ENCODE measurements at places on chromosomes 13 and 19.
A peak's percentile ranks its signal among the peaks of the same experiment; 100 is the strongest.

DNA sequence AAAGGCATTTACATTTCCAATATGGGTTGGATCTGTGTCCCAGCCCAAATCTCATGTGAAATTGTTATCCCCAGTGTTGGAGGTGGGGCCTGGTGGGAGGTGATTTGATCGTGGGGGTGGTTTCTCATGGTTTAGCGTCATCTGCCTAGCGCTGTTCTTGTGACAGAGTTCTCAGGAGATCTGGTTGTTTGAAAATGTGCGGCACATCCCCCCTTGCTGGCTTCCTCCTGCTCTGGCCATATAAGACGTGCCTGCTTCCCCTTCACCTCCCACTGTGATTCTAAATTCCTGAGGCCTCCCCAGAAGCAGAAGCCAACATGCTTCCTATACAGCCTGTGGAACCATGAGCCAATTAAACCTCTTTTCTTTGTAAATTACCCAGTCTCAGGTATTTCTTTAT lies 126.2 kb upstream of the FNDC3A start:
- no peak for DNase-seq

- no peak for DNase-seq
These were observed 2220.8 kb upstream of the PCDH20 start for GRCh38 chr13:63636316-63636993.

DNA sequence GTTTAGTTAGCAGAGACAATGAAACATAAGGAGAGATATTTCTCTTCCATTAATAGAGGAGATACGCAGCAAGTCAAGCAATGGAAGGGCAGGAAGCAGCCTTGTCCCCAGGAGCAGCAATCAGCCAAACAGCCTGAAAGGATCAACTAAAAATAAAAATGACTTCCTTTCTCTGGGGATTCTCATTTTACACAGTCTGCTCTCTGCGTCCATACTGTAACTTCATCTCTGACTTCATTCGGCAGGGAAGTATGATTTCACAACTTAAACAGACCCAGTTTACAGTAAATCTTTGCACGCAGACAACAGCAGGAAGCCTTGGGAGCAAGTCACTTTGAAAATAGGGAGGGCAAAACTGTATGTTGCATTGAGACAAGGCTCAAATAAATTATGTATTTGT lies 826.7 kb downstream of the DIAPH3 start:
- DNase-seq: no peak

DNA sequence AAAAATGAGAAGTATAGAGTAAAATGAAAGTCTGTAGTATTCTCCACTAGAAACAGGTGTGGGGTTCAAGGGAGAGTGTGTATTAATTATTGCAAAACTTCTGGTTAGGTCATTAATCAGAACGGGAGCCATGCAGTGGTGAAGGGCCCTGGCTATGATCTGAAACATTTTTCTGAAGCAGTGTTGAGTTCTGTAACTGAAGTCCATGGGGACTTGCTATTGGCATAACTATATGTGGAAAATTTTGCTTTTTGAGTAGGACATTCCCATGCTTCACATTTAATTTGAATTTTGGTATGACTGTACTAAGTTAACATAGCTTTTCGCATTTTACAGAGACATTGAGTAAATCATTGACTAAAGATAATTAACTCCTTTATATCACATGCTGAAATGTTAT lies 67.5 kb downstream of the LRCH1 start:
- no peak for DNase-seq

DNA sequence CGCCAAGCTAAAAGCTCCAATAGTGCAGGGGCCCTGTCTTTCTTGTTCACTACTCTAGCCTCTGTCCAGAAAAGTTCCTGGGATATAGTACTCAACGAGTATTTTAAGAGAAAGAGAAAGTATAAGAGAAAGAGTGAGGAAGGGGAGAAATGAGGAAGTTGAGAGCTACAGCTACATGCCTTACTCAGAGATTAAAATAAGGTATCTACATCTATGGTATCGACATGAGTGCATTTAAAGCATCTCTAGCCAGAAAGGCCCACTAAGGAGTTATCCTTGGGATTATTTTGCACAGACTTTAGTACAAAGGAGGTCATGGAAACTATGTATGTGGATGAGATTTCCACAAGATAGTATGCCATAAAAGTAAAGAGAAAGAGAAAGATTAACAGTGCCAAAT lies 28.5 kb downstream of the MYCBP2 start:
- DNase-seq: no peak

DNA sequence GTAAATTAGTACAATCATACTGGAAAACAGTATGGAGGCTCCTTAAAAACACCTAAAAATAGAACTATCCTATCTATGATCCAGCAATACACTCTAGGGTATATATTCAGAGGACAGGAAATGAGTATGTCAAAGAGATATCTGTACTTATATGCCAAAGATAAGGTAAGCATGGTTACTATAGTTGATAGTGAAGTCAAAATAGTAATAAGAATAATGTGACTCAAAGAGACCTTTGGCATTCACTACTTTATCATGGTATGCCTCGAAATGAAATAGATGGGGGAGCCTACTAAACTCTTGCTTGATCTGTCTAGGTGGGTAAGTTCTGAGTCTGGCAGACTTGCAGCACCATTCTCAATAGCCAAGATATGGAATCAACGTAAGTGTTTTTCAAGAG lies 30.3 kb downstream of the FXYD5 start:
- no peak for DNase-seq

- no peak for DNase-seq
These were observed 25.9 kb downstream of the CLEC4M start for GRCh38 chr19:7788933-7789323.

- no peak for DNase-seq
These were observed 3.2 kb upstream of the SPACA6 start for GRCh38 chr19:51689751-51690453.

DNA sequence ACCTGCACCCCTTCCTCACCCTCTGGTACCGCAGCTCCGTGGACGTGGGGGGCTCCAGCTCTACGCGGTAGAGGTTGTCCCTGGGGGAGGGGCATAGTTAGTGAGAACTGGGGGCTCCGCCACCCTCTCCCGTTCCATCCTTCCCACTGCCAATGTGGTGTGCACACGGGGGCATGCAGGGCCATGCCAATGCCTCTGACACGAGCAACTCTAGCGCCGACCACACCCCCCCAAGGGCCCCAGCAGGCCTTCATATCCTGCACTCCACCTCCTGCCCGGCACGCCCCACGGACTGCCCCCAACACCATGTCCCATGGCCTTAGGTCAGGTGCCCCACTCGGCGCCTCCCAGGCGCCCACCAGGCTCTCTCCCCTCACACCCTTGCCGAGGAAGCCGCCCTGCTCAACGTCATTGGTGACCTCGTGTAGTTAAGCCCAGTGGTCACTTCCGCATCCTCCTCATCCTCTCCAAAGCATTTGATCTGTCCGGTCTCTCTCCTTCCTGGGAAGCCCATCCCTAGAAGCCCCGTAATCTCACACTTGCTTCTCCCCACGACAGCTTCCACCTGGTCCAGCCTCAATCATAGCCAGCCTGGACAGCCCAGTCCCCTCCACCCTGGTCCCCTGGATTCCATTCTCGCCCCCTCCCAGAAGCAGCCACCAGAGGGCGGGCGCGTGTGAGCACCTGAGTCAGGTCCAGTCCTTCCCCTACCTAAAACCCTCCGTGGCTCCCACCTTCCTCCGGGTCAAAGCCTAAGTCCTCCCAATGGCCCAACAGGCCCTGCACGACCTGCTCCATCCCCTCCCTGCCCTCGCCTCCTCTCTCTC lies 2.1 kb downstream of the SEMA6B start:
- DNase-seq: no peak

DNA sequence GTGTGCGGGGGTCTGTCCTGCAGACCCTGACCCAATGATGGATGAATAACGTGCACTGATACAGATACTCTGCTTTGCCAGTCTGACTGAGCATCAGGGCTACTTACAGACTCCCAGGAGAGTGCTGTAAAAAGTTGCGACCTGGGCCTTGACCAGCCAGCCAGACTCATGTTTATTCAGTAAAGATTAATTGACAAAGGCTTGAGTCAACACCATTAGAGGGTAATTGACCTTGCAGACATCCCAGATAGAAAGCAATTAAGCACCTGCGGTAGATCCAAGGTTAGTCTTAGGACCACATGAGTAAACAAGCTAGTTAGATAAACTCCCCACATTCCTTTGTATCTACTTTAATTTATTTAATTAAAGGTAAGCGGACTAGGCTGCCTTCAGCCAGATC lies 10.4 kb downstream of the NUDT19 start:
- DNase-seq: no peak

GRCh38 chr19:53463263-53463662 lies 4.3 kb upstream of the ZNF813 start:
- no peak for DNase-seq

GRCh38 chr13:34810996-34811395 lies 131.1 kb upstream of the NBEA start:
- DNase-seq: no peak

GRCh38 chr19:38376576-38376975 lies 2.2 kb downstream of the PSMD8 start:
- DNase-seq: no peak

- no peak for DNase-seq
These were observed 8.8 kb upstream of the IGFL4 start for GRCh38 chr19:46049597-46049996.

DNA sequence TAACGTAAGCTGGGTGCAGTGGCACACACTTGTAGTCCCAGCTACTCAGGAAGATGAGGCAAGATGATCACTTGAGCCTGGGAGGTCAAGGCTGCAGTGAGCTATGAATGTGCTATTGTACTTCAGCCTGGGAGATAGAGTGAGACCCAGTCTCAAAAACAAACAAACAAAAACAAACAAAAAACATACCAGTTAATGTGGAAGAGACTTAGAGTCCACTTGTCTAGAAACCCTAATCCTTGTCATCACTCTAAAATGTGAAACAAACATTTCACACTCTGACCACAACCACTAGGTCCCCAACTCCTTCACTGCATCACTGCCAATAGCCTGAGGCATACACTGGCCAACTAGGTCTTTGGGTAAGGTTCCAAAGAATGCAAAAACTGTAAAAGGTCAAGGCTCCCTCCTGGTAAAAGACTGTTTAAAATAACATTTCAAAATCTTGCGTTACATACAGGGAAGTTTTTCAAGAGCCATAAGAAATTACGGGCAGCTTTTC lies 28.6 kb upstream of the CYP2B6 start:
- DNase-seq: peak; percentile 74

- no peak for DNase-seq
These were observed 233.7 kb downstream of the COG6 start for GRCh38 chr13:39888865-39889810.

DNA sequence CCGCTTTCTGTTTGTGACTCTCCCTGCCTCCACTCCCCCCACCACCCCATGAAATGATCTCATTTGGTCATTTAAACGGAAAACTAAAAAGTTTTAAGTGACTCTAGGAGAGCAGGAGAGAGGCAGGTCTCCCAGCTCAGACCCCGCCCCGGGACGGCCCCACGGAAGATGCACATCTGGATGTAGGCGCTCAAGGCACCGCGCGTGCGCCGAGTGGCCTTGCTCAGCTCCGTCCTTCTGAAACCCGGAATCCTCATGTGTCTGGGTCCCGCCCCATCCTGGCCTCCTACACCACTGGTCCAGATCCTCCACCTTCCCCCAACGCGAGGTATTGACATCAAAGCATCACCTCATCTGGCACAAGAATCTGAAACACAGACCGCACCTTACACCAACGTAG lies 15.7 kb upstream of the IGFL1 start:
- no peak for DNase-seq

- no peak for DNase-seq
These were observed 95.9 kb downstream of the COL4A1 start for GRCh38 chr13:110211046-110211445.

DNA sequence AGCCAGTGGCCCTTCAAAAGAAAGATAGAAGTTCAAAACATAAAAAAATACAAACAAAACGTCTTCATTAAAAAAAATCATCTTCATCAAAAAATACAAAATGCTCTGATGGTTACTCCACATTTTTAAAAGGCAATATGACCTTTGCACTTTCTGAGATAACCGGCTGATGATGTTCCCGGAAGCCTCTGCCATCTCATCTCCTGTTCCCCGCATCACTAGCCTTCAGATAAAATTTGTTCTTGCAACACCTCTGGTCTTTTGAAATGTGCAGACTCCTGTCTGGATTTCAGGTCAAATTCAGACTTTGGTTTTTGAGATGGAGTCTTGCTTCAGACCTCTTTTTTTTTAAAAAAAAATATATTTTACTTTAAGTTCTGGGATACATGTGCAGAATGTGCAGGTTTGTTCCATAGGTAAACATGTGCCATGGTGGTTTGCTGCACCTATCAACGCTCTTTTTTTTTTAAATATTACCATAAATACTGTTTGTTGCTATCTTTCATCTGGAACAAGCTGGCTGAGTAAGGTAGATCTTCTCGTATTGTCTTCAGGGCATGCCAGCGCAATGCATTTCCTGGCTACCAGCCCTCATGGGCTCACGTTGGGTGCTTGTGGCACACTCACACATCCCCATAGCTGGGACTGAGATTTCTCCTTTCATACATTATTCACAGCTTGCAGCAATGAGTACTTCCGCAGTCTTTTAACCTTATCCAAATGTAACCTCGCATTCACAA lies 418.9 kb upstream of the ARGLU1 start:
- no peak for DNase-seq

DNA sequence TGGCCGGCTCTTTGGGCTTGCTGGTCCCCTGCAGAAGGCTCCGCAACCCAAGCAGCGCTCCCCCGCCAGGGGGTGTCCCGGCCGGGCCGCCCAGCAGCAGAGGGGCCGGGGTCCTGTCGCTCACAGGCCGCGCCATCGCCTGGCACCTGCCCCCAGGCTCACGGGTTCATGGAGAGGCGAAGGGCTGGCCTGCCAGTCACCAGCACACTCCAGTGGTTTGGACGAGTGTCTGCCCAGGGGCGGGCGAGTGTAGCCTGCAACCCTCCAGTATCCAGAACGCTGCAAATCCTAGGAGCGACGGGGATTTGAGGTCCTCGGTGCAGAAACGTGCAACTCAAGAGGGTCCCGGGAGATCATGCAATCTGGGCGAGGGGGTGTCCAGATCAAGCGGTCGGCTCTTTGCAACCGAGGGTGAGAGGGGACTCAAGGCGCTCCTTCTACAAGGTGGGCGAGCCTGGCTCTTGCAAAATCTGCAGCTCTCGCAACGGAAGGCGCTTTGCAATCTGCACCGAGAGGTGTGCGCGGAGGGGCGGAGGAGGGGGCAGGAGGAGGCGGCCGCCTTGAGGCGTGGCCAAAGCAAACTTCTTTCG lies at the start of gene DBP:
DBP (minus strand) TSS at position 521 of the 590 bp plus-strand sequence; CDS start at position 136, 385 bp downstream.
- no peak for DNase-seq
